ENCODE measurements at places on chromosomes 11 and 22.

GRCh38 chr22:44729391-44730021 lies 22.9 kb upstream of the ARHGAP8 start:
- DNase-seq: peak; percentile 85

GRCh38 chr22:49502126-49502826 lies 325.4 kb downstream of the BRD1 start:
- peak; percentile 84 for DNase-seq

DNA sequence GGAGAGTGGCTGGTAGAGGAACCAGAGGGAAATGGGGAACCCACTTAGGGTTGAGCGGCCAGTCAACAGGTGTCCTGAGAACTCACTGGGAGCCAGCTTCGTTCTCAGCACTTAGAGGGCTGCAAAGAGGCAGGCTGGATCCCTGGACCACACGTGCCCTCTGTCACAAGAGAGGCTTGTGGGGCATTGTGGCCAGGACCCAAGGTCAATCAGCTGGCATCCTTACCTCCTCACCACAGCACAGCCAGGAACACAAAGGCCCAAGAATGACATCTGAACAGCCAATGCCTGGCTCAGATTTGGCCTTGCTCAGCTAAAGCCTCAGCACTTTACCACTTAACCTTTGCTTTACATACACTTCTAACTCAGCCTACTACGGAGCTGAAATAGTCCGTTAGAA lies 7.4 kb downstream of the MAPK8IP1 start:
- DNase-seq: no peak

DNA sequence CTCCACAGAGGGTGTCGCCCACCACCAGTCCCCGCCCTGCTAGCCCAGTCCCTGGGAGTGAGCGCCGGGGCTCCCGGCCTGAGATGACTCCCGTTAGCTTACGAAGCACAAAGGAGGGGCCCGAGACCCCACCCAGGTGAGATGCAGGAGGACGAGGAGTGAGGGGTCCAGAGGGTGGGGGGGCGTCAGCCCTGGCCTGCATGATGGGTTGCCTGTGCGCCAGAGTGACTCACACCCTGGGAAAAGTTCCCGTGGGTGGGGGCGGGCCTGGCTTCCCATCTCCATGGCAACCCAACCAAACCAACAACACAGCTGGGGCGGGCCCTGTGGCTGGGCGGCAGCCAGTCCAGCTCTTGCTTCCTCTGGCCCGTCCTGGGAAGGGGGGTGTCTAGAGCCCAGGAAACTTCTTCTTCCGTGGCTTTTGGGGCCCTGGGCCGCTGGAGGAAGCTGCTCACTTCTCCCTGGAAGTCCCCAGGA lies 4.5 kb downstream of the GAS2L1 start:
- DNase-seq: peak; percentile 82

GRCh38 chr11:107493117-107493516 lies 35.5 kb upstream of the CWF19L2 start:
- no peak for DNase-seq

GRCh38 chr11:57728829-57729228 lies 12.5 kb upstream of the SELENOH start:
- no peak for DNase-seq

GRCh38 chr11:121714351-121714750 lies 261.6 kb upstream of the SORL1-AS1 start:
- DNase-seq: no peak
